Activated CD4-positive, alpha-beta T cell treated with anti-CD3 and anti-CD28 coated beads, Interleukin-2, amount 10 ng/mL, durations not matched to agents 7 days and 5 days (primary cell): ENCODE measurements at places on chromosomes 6 and 20.

- no peak for DNase-seq
Measured at GRCh38 chr6:126307849-126308248, 32.1 kb upstream of the CENPW start.

GRCh38 chr20:33568868-33569801 is 79.2 kb downstream of the CBFA2T2 start:
- DNase-seq = no peak

DNA sequence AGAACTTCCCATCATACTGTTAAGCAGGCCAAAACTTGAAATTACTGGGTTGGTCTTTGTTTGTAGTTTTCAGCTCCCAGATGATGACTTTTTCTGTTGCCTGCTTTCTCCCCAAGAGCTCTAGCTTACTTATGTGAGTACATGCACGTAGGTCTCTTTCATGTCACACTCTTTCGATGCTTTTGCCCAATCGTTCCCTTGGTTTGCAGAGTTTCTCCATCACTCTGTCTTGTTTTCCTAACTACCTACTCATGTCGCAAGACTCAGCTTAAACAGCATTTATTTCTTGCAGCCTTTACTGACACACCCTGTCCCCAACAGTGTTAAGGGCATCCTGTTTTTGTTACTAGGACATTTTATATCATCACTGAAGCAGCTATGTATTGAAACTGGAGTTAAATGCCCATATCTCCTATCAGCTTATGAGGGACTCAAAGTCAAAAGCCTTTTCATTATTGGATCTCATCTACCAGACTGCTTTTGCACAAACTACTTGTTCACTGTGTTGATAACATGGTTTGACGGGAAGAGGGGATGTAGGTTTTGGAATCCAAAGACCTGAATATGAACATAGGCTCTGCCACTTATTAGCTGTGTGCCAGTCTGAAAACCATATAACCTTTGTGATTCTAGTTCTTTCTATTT is 2.9 kb downstream of the ARG1 start:
- DNase-seq = no peak

DNA sequence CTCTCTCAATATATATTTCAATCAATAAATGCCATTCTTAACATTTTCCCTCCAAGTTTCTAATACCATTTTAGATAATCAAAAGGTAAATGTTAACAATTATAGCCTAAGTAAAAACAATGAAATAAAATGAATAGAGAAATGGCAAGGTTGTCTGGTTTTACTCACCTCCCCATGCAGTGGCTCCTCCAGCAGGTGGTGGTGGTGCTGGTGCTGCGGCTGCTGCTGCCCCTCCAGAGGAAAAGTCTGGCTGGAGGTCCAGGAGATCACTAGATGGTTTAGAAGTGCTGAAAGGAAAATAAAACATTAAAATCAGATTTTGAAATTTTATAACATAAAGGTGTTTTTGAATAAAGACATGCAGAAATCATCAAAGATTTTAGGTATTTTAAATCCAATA is 93.2 kb downstream of the PRSS35 start:
- no peak for DNase-seq

DNA sequence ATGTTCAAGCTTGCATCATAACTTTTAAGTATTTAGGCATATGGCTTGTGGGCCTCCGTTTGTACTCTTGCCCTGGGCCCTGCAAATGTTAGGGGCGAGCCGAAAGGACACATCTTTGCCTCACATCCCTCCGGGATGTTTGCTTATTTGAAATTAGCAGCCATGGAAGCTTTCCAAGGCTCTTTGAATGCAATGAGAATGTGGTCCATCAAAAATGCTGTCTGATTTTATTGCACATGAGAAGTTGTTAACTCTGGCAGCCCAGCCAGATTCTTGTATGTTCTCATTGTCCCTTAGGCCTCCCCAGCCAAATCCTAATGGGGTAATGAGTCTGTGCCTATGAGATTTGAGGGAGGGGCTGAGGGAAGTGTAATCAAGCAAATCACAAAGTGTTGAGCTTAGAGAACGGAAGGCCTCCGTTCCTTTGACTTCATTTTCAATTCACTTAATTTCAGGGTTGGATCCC is 261.2 kb upstream of the MARCKS start:
- no peak for DNase-seq

DNA sequence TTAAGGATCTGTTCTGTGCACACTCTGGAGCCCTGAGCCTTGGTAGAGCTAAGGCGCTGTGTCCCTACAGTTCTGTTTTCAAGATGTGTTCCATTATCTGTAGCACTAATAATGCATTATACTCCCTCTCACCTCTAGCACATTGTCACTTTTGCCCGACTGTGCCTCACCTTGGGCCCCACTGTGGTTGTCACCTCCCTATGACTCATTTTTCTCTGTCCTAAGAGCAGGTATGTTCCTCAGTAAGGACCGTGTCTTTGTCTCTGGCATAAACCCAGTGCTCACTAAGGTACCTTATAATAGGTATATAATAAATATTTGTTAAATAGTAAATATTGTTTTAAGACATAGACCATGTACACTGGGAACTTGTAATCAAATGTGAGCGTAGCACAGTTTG is 942.5 kb upstream of the CITED2 start:
- no peak for DNase-seq

GRCh38 chr6:15308435-15309213 is 62.8 kb downstream of the JARID2 start:
- no peak for DNase-seq

- DNase-seq = no peak
Measured at GRCh38 chr6:85363870-85364269, 86.0 kb upstream of the NT5E start.

DNA sequence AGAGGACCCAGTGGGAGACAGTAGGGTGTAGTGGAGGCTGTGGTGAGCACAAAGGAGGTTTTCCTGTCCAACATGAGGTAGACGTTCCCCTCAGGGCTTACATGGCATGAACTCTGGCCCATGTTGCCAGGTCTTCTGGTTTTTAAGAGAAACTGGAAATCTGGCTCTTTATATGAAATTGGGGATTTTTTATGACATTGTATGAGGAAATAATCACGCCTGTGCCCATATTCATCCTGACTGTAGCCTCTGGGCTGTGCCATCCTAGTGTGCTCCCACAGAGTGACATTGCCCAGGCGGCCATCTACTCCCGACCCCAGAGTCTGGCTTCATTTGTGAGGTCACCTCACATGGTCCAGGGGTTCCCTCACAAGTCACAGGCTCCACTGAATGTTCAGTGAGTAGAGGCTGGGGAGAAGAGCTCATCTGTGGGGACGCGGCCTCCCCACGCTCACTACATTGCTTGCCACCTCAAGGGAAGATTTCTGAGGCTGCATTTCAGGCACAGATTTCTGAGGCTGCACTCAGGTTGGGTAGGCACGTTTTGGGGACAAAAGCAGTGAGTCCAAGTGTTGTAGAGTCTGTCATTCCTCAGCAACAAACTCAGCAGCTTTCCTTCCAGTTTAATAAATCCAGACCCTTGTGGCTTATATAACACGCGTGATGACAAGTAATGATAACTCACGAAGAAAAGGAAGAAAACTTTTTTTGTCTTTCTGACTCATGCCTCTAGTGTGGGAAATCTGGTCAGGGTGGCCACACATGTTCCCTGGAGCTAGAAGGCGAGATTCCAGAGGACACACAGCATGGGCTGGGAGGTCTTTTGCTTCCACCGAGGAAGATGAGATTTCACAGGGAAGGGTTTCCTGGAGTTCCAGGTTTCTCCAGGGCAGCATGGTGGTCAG is 41.7 kb downstream of the SLC24A3 start:
- no peak for DNase-seq

DNA sequence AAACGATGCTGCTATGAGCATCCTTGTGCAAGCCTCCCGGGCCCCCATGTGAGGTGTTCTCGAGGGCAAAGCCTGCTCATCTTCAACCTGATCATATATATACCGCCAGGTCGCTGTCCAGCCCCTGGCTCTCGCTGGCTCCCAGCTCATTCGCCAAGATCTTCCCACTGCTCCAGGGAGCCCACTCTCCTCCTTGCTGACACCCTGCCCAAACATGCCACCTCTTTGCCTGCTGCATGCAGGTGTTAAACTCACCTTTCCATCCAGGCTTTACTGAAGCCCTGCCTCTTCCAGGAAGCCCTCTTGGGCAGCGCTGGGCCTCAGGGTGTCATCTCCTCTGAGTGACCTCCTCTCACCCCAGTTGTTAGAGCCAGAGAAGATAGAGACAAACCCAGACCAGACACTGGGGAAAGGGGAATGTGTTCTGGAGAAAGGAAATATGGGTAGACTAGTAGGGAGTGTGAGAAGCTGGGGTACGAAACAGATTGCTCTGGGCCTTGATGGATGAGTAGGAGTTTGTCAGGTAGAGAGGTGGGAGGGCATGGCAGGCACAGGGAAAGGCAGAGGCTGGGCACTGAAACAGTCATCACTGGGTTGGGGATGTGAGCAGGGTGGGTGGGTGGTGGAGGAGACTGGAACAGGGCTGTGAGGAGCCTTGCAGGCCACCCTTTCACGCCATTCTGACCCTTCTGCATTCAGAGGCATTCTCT is 1.2 kb upstream of the DLGAP4 start:
- no peak for DNase-seq

DNA sequence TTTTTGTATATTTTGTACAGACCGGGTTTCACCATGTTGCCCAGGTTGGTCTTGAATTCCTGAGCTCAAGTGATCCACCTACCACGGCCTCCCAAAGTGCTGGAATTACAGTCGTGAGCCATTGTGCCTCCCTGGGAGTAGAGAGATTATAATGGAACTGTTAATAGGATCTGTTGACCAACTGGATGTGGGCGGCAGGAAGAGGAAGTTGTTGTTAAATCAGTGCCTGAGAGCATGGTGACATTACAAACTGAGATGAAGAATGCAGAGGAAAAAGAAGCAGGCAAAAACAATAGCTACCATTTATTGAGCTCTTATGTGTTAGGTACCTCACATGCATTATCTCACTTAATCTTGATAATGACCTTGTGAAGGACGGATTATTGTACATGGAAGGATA is 9.2 kb upstream of the L3MBTL3 start:
- DNase-seq = no peak

DNA sequence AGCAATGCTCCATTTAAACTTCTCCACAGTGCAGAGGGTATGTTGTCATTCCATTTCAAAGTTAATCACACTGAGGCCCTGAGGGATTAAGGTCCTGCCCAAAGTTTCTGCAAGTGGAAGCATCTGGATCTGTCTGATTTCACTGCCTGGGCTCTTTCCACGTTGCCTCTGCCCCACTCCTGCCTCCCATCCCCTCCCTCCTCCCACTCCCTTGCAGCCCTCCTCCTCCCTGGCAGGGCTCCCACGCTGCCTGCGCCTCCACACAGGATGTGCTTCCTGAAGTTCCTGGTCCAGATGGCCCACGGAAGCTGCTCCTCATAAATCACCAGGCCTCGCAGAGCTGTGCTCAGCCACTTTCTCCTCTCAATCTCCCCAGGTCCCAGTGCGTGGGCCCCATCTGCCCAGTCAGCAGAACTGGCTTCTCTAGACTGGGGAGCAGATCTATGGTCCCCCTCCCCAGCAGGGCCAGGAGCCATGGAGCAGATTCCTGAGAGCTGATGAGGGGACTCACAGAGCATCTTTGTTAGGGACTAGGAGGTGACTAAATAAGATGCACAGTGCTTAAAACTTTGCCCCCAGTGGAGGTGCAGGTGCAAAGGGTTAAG is 65.4 kb upstream of the MAFB start:
- DNase-seq = no peak

- no peak for DNase-seq
Measured at GRCh38 chr6:56660381-56660730, 17.7 kb upstream of the DST start.

DNA sequence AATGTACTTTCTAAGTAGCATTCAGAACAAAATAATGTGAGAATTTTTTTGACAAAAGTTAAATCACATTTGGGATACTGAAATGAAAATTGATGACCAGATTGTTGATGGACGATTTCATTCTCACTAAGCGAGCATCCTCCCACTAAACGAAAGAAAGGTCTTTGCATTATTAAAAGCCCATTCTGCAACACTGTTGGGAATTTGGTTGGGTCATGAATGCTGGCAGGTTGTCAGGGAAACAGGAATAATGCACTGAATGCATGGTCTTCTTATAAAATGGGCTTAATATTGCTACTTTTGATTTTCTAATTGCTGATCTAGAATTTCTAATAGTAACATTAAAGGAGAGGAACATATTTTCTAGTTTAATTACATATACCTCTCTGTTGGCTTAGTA is 229.8 kb downstream of the NKAIN2 start:
- no peak for DNase-seq

- no peak for DNase-seq
Measured at GRCh38 chr6:132361101-132361500, 40.2 kb downstream of the MOXD1 start.

GRCh38 chr6:111478749-111479148 is 4.3 kb downstream of the REV3L start:
- no peak for DNase-seq

GRCh38 chr20:39812116-39812515 is 850.0 kb downstream of the DHX35 start:
- DNase-seq = no peak

- no peak for DNase-seq
Measured at GRCh38 chr20:1684872-1685271, 27.3 kb upstream of the SIRPG start.

DNA sequence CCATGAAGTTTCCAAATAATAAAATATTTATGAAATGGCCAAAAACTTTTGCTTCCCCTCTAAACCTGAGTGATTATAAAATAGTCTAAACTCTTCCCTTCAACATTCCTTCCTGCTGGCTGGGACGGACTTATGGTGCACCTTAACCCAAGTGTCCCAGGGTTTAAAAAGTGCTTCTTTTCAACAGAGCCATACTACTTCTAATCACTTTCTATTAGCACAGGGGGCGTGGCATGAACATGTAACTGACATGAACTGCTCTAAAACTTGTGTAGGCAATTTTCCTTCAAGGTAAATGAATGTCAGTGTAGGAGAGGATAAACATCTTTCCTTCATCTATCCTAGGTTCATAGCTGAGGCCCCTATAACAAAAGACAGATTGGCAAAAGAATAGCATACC is 163.6 kb upstream of the RIMS1 start:
- no peak for DNase-seq

GRCh38 chr20:57940868-57941522 is 231.2 kb upstream of the PMEPA1 start:
- no peak for DNase-seq

- DNase-seq = no peak
Measured at GRCh38 chr20:9480066-9480465, 34.3 kb upstream of the LAMP5 start.

DNA sequence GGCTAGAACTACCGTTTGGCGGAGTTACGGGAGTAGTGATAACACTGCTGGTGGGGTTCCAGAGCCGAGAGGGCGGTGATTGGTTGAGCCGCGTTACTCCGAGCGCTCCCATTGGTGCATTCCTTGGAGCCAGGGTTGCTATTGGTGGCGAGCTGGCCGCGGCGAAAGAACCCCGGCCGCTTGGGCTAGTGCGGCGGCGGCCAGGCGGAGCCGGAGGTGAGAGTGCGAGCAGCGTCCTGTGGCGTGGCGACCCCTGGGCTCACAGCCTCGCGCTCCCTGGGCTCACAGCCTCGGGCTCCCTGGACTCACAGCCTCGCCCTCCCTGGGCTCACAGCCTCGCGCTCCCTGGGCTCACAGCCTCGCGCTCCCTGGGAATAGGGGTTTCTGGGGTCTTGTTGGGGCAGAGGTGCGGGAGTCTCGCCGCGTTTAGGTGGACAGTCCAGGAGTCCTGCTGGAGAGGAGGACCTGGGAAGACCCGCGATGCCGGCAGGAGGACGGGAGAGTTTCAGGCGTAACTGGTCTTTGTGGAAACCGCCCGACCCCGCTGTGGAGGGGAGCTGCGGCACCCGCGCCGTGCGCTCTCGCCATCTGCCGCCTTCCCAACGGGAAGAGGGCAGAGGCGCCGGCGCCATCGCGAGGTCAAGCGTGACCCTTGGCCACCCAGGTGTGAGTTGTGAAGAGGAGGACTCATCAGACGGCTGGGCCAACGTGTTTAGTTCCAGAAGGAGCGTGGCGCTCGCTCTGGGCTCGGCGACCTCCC is 12.2 kb downstream of the PRDM13 start:
- DNase-seq = no peak
